ENCODE measurements at places on chromosomes 2 and 18.

GRCh38 chr2:14903709-14904374 is 271.3 kb downstream of the LRATD1 start:
- no peak for DNase-seq

- DNase-seq = no peak
Observed at GRCh38 chr2:69975136-69975852, 13.9 kb upstream of the ASPRV1 start.

GRCh38 chr2:69211686-69212085 is 175.3 kb downstream of the GFPT1 start:
- no peak for DNase-seq

DNA sequence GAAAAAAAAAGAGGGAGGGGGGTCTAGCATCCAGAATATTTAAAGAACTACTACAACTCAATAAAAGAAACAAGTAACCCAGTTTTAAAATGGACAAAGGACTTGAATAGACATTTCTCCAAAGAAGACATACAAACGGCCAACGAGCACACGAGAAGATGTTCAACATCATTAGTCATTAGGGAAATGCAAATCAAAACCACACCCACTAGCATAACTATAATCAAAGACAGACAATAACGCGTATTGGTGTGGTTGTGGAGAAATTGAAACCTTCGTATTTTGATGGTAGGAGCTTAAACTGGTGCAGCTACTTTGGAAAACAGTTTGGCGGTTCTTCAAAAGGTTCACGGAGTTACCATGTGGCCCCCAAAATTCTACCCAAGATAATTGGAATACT is 64.3 kb upstream of the CAB39 start:
- no peak for DNase-seq

DNA sequence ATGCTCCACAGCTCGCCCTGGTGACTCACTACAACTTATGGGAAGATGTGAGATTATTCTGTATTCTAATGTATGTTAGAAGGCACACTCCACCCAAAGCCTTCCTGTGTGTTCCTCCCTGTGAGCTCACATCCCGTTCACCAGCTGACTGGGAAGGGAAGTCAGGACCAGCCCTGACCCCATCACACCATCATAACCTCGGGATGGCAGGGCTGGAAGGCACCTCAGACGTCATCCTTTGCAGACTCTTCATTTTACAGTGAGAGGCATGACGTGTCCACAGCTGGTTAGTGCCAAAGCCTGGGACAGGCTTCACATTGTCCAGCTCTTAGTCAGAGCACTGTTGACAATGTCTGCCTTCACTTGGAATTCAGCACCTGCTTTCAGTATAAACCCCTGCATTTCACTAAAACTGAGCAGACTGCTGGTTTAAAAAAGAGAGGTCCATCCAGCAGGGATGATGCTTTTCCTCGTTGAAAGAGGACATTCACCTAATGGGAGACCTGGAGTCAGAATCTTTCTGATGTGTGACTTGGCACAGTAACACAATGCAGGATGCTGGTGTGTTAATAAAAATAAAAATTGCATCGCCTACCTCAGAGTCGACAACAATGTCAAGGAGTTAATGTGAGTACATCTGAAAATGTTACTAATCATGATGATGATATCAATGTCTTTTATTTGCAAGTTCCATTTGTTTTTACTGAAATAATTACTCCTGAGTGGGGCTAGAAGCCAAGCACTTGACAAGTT is 418.0 kb upstream of the TNP1 start:
- no peak for DNase-seq

- DNase-seq = no peak
Observed at GRCh38 chr2:172050479-172051125, 34.7 kb upstream of the DLX1 start.

GRCh38 chr18:45008694-45009413 is 328.2 kb downstream of the SETBP1 start:
- no peak for DNase-seq

DNA sequence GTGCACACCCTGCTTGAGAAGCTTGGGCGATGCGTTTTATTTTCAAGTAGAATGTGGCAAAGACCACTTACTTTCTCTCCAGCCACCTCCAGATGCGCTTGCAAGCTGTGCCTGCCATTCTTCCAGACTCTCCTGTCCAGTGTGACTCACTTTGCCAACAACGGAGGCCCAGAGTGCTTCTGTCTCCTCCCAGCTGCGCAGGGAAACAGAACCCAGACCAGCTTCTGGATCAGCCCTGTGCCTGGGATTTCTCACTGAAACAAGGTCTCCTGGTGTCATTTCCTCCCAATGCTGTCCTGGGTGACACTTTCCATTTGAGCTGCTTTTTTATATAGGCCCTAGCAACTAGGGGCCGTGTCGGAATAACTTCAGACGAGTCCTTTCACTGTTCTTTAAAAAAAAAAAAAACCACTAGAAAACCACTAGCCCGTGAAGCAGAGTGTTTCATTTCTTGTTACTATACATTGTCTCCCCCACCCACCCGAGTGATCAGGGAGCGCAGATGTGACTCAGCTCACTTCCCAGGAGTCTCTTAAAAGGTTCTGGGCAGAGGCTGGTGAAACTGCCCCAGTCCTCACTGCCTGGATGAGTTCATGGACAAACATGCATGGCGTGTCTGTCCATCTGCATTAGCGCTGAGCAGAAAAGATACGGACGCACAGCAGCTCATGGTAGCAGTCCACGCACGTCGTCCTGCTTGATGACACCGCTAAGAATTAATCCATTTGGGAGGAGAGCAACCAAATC is 25.3 kb upstream of the RPL31 start:
- no peak for DNase-seq

DNA sequence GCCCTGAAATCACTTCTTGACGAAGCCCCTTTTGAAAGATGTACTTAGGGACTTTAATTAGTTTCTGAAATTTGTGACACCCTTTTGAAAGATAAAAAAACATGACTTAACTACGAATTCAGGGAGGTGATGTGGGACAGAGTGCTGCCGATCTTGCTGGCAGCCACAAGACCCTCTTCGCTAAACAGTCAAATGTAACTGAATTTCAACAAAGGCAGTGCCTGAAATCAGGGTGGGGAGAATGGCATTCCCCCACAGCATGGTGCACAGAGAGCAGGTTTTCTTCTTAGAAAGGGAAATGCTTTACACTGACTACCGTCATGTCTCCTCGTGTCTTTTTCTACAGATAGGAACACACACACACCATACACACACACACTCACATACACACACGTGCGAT is 640.2 kb upstream of the POU3F3 start:
- no peak for DNase-seq

- no peak for DNase-seq
Observed at GRCh38 chr18:57311472-57311871, 40.9 kb upstream of the ST8SIA3 start.

All from activated naive CD4-positive, alpha-beta T cell (primary cell).